ENCODE measurements at places on chromosomes 2 and 18. TPM values are rescaled to one million over a fixed set of nuclear protein-coding genes. Genes with fewer than 3 reads are reported as not detected.

The ACVR1C gene
- 0.06 TPM for polyA plus RNA-seq

The RRM2 gene
- polyA plus RNA-seq = 43.2 TPM

The RGPD6 gene
- polyA plus RNA-seq = 9.1 TPM

The KIAA2012 gene
- polyA plus RNA-seq = not detected

The ZFAND2B gene
- polyA plus RNA-seq = 53.6 TPM

The TGIF1 gene
- polyA plus RNA-seq = 29.7 TPM
